ENCODE measurements at places on chromosomes 16 and 17.

DNA sequence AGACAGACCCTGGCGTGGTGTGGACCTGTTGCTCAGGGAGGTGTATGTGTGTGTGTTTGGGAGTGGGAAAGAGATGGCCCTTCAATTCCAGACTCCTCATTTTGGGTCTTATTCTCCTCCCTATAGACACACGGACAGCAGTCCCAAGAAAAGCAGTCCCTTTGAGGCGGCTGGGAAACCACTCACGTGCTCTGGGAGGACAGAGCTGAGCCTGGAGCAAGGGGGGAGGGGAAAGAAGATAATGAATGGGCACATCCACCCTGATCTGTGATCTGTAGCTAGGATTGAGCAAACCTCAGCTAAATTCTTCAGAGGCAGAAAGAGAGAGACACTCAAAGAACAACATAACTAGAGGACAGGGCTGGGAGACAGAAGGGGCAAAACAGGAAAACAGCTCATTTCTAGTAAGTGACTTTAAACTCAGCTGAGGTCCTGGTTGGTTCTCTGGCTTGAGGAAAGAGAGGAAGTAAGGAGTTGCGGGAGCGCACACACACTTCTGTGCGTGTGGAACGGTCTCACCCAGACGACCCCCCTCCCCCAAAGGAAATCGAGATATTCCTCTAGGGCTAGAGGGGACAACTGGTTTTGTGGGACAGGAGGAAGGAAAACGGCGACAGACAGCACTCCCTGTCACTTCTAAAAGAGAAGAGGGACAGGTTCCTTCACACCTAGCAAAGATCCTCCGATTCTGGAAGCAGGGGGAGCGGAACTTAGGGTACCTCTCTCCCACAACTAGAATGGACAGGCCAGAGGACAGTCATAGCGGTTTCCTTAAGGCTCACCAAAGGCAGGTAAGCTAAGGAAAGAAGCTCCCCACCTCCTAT lies 658 bp downstream of the RAB5C start:
- DNase-seq = no peak

DNA sequence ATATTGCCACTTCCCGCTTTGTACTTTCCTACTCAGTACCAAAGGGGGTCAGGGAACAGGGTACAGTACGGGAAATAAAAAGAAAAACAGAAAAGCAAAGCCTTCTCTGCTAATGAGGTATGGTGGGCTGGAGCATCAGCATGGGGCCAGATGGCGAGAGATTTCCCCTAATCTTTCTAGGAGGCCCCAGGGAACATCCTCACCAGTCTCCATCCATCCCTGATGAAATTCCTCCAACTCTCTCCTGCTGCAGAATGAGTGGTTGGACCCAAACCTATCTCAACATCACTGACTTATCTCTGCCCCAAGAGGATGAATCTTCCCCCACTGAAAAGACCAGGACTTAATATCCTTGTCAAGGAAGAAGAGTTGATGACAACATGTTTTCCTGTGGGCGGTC lies 185.6 kb downstream of the C16orf78 start:
- no peak for DNase-seq

DNA sequence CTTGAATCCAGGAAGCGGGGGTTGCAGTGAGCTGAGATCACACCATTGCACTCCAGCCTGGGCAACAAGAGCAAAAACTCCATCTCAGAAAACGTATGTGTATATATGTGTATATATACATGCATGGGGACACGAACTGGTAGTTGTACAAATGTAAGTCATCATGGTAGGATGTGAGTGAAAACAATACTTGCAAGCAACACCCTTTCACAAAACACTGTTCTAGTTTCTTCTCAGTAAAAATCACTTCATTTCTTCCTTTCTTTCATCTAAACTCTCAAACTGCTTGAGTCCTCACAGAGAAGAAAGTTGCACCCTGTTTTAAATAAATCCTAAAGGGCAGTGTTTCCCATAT lies 51.8 kb downstream of the METTL16 start:
- no peak for DNase-seq

- peak; percentile 6 for DNase-seq
Measured at GRCh38 chr17:10600571-10600970, 51.1 kb upstream of the MYH2 start.

DNA sequence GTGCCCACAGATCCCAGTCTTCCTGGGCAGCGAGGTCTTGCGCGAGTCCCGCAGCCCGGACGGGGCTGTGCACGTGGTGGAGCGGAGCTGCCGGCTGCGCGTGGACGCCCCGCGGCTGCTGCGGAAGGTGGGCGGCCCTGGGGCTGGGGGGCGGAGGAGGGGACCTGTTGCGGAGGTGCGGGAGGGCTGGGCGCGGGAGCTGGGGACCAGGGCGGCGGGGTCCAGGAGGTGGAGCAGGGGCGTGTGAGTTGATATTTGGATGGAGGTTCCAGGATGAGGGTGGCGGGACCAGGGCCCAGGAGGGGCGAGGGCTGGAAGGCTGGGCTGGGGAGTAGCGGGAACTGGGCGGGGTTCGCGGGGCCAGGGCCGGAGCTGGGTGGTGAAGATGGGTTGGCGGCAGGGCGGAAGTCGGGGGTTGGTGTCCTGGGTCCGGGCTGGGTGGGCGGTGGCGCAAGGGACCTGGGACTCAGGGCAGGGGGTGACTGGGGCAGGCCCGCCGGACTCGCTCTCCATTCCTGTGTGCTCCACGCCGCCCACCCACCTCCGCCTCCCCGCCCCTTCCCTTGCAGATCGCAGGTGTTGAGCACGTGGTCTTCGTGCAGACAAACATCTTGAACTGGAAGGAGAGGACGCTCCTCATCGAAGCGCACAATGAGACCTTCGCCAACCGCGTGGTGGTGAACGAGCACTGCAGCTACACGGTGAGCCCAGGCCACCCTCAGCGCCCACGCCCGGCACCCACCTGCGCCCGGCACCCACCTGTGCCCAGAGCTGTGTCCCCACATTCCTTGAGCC lies 29.6 kb downstream of the SEC14L5 start:
- no peak for DNase-seq

DNA sequence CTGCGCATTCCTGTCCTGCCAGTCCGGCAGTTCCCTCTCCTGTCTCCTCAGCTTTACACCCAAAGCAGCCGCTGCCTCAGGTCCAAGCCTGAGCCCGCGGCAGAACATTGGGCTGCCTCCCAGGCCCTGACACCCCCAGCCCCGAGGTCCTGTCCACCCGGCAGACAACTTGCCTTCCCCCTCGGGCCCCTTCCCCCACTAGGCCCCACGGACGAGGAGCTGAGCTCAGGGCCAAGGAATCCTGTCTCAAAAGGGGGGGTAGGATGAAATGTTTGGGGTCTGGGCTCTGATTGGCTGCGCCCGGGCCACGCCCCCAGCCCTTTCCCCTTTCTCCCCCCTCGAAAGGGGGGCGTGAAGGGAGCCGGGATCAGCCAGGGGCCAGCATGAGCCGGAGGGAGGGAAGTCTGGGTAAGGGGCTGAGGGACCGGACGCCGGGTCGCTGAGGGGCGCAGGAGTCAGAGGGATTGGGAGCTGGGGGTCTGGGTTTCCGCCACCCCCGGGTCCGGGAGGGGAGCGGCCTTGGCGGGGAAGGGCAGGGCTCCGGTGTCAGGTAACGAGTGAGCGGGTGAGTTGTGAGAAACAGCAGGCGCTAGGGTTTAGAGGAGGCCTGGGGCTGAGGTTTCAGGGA lies at the start of gene CTF1:
Gene CTF1, plus strand, starts transcription at position 354 of the 628 bp plus-strand sequence. Its CDS starts 30 bp downstream, at position 384.
- DNase-seq = peak; percentile 65

GRCh38 chr17:42846594-42847280 lies 2.4 kb downstream of the AOC2 start:
- no peak for DNase-seq

DNA sequence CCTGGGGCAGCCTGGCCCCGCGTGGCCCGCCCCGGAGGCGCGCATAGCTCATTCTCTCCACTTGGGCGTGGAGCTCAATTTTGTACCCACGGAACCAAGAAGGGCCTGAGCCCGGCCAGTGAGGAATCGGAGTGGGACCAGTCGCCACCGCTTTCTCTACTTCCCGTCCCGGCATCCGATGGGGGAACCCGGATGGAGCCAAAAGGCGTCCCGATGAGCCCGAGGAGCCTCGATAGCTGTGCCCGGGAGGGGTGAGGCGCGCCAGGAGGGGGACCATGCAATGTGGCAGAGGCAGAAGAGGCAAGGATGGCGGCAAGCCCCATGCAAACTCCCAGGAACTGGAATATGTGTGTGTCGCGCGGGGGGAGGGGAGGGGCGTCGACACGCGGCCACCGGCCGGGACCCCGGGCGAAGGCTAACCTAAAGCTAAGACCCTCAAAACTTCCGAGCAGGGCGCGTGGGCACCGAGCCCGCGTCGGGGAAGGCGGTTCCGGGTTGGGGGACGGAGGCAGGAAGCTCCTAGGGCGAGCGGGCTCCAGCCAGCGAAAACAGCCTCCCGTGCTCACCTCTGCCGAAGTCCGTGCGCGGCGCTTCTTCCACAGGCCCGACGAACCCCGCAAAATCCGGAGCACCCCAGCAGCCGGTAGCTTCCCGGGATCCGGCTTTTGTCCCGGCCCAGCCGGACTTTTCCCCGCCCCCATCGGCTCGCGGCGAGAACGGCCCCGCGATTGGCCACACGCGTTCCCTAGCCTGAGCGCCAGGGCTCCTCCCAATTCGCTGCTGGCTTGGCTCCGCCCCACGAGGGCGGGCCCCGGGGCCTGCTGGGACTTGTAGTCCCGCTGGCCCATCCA lies at the start of gene ACLY:
Gene ACLY, minus strand, starts transcription at position 638 of the 851 bp plus-strand sequence. CDS start 5,078 bp downstream, outside the sequence.
- peak; percentile 67 for DNase-seq

- no peak for DNase-seq
Measured at GRCh38 chr17:36066365-36066985, 2.4 kb downstream of the CCL18 start.

- DNase-seq = no peak
Measured at GRCh38 chr16:66639091-66639885, 34.8 kb downstream of the CMTM3 start.

- DNase-seq = no peak
Measured at GRCh38 chr17:80456465-80457235, 19.8 kb downstream of the NPTX1 start.

GRCh38 chr16:88616736-88617135 lies 21.6 kb upstream of the IL17C start:
- no peak for DNase-seq

GRCh38 chr16:75456971-75457370 lies 7.5 kb downstream of the TMEM170A start:
- no peak for DNase-seq

DNA sequence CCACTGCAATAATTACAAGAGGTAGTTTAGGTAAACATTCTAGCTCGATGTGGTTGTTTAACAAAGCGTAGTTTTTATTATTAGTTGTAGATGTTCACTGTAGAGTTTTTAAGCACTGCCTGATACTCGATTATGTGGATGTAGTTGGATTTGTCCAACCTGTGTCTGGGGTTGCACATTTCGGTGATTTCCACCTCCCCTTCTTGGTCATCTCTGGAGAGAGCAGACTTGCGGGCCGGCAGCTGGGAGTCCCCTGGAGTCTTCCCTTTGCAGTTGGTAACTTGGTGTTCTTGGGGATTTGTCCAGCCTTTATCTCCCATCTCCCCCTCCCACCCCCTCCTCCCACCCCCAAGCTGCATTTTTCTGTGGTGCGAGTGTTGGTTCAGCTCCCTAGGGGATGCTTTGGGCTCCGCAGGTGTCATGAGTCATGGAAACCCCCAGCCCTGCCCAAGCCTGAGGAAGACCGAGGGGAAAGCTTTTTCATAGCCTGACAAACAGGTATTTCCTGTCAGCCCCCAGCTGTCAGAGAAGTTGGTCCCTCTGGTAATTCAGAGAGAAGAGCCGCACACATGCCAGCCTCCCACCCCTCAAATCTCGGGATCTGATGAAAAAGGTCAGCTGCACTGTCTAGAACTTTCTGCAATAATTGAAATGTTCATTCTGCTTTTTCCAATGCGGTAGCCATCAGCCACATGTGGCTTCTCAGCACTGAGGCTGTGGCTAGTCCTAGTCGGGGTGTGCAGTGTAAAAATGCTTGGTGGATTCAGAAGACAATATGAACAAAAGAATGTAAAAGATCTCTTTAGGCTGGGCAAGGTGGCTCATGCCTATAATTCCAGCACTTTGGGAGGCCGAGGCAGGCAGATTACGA lies 50.3 kb downstream of the KSR1 start:
- no peak for DNase-seq

GRCh38 chr17:39131616-39132015 lies 19.8 kb downstream of the PLXDC1 start:
- DNase-seq = no peak

DNA sequence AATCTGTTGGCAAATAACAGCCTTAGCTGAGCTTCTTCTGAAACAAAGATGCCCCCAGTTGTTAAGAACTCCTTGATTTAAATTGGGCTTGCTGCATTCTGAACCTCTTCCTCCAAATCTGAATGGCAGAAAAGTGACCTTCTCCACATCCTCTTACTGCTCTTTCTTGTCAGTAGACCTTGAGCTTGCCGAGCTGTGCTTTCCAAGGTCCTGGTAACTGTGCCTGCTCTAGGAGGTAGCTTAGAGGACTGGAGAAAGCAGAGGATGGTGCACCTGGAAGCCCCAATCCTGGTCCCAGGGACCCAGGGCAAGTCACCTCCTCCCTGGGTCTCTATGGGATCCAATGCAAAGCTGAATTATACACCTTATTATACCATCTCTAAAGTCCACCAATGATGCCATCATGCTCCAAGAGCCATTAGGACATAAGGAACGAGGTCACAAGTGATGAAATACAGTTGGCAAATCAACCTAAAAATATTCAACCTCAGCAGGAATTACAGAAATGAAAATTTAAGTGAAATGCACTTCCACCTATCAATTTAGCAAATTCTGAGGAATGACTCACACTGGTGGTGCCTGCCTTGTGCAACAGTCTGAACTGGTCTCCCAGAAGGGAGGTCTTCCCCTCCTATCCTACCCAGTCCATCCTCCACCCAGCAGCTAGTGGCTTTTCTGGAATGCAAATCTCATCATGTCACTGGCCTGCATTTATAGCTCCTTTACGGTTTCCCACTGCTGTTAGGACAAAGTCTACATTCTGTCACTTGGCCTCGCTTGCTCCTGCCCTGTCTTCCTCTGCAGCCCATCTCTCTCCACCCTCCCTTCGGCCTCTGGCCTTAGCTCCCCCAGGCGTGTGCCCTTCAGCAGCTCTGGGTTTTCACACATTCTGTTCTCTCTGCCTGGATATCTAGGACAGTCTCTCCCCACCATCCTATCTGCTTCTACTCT lies 36.6 kb downstream of the TOM1L2 start:
- peak; percentile 87 for DNase-seq

- no peak for DNase-seq
Measured at GRCh38 chr17:77824780-77825280, 133.7 kb upstream of the TNRC6C start.

DNA sequence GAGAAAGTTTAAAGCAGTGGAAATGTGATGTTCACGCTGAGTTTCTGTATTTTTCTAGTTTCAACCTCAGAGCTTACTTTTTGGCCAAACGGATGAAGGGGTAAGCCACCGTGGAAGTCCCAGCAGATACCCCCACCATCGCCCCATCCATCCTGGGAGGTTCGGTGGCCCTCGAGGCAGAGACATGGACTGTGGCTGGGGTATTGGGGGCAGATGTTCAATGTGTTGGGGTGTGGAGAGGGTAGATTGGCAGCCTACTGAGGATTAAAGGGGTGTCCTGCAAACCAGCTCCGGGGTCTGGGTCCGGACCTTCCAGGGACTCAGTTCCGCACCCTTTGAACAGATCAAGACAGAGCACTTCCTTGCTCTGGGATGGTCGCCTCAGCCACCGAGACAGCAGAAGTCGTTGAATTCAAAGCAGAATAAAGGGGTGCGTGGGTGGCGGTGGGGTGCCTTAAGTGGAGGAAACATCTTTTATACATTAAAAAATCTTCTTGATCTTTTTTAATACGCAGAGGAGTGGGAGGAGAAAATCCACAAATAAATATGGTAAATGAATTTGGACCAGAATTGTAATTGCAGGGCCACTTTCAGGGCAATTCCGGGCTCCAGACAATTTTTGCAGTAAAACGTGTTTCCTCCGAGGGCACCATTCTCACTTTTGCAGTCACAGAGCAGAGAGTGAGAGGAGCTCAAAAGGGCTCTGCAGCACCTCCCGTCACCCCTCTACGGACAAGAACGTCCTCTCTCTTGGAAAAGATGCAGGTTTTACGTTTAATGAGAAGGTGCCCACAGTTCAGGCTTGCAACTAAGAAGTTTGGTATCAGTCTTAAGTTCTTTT lies 8.2 kb upstream of the CBX8 start:
- no peak for DNase-seq
